ENCODE measurements at places on chromosomes 5 and 9.

GRCh38 chr9:117354244-117354847 is 60.5 kb downstream of the ASTN2 start:
- DNase-seq, result no peak

DNA sequence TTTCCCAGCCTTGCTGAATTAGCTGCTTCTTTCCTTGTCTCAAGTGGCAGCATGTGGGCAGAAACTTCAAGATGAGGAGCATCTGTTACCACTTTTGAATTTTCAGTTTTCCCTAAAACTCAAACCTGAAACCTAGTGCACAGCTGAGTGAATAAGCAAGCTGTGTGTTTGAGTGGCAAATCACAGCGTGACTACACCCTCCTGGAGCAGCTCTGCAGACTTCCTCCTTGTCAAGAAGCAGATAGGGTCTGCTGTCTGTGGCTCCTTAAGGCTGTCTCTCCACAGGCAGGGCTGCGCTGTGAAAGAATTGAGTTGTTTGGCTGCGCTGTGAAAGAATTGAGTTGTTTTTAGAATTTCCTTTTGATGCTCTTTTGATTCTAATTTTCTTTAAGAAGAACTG is 179.7 kb upstream of the HAPLN1 start:
- DNase-seq, result no peak

GRCh38 chr9:105339849-105340248 is 95.4 kb downstream of the SLC44A1 start:
- no peak for DNase-seq

DNA sequence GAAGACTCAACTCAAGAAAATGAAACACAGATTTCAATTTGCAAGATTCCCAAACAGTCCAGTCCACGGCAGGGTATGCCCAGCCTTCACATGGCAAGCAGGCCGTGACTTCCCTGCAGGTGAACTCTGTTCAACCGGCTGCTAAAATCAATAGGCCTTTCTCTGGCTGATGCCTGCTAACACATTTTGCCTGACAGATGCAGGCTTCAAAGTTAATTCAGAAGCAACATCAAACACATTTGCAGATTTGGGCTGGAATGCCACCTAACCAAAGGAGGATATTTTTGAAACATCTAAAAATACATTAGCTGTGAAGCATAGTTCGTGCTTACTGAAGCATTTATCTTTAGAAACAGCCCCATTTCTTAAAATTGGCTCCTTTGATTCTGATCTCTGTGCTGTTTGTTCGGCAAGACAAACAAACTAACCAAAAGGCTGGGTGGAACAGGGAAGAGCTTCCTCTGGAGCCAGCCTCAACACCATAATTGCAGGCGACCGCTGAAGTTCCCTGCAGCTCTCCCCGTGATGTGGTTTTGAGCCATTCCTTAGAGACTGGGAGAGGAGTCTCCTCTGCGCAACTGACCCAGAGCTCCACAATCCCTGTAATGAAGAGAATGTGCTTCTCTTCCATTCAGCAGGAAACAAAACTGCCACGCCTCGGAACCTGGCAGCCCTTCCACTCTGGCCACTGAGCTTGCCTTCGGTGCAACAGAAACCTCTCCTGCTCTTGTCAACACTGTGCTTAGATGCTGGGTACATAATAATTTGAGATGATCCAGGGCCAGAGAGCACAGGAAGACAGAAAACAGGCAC is 126.5 kb downstream of the MYO10 start:
- DNase-seq, result no peak

GRCh38 chr5:91359962-91360609 is 23.0 kb downstream of the ARRDC3 start:
- no peak for DNase-seq
